GM12892 (cell line): ENCODE measurements at places on chromosomes 12 and 14.

DNA sequence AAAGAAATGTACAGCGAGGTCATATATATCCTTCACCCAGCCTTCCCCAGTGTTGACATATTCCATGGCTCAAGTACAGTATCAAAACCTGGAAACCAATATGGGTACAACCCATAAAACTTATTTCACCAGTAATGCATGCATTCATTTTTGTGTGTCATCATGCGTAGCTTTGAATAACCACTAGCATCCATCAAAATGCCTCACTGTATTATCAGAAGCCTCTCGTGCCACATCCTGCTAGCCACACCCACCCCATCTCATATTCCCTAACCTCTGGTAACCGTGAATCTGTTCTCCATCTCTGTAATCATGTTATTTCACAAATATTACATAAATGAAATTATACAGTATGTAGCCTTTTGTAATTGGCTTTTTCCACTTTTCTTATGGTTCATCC lies 314.3 kb downstream of the RAD51B start:
- no peak for DNase-seq

- no peak for DNase-seq
Measured at GRCh38 chr12:128978067-128978466, 124.8 kb downstream of the GLT1D1 start.

DNA sequence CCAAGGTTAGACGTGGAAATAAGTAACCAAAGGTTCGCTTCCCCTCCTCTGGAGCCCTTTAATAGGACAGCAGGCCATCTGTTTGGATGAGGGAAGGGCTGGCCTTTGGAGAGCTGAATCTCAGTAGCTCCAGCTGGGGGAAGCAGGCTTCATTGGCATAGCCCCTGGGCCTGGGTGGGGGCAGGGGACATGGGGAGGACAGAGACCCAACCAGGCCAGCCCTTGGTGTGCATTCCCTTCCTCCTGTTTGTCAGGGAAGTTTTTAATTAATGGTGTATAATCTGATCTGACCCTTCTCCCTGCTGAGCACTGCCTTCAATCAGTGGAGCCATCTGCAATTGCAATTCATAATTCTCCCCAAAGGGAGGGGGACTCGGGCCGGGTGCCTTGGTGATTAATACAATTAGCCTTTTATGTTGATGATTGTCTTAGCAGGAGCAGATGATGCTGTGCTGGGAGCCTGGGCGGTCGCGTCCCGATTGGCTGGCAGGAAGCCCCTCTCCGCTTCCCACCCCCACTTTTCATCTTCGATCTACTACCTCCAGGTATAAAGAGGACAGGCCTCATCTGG lies 6.4 kb downstream of the AQP6 start:
- no peak for DNase-seq

DNA sequence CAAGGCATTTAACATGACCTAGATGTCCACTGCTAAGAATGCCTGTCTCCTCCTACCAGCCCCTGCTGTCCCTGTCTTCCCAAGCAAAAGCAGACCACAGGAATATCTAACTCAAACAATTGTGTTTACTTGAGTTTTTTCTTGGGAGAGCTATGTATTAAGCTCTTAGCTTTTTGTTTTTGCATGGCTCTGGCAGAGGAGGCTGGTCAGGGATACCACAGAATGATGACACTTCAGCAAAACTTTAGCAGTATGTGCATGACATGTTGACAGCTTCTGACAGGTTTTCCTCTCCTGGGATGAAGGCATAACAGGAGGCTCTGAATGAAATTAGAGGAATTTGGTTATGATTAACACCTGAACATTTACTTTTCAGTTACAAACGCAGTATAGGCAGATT lies 6.9 kb downstream of the TMBIM6 start:
- no peak for DNase-seq

- no peak for DNase-seq
Measured at GRCh38 chr12:64097366-64098105, 124.6 kb downstream of the KICS2 start.

DNA sequence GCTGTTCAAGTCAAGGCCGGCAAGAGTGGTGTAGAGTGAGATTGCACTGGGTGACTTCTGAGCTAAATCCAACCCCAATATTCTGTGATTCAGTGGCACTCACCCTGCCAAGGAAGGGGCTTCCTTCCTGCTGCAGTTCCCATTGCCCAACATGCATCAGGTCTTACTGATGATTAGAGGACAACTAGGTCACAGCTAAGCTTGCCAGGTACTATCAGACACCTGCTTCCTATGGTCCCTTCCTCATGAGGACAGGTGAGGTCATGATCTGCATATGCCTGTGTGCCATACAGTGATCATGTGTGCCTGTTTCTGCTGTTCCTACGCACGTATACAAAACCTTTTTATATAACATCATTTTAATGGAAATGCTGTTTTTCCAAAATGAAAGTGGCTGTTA lies 1.7 kb upstream of the CTDSP2 start:
- DNase-seq, result no peak

DNA sequence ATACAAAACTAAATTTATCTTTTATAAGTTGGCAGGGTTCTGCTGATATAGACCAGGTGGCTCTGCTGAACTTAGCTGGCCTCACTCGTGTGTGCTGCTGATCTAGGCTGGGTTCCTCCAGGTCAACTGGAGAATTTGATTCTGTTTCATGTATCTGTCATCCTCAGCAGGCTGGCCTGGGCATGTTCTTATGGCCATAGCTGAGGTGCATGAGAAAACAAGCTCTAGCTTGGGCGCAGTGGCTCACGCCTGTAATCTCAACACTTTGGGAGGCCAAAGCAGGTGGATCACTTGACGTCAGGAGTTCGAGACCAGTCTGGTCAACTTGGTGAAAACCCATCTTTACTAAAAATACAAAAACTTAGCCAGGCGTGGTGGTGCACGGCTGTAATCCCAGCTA lies 24.3 kb upstream of the BCL2L14 start:
- no peak for DNase-seq

DNA sequence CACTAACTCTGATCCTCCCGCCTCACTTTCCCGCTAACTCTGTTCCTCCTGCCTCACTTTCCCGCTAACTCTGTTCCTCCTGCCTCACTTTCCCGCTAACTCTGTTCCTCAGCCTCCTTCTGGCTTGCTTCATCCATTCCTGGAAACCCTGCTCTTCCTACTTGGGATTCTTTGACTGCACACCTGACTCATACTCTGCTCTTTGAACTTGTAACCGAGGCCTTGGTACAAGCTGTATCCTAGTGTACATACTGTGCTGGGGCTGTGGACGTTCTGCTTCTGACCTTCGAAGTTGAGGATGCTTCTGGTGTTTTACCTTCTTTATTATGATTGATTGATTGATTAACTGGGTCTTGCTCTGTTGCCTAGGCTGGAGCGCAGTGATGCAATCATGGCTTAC lies 63.2 kb upstream of the RD3L start:
- no peak for DNase-seq

GRCh38 chr14:103023881-103024473 lies 33.4 kb downstream of the CDC42BPB start:
- no peak for DNase-seq

- no peak for DNase-seq
Measured at GRCh38 chr14:71610797-71611196, 321.4 kb upstream of the RGS6 start.

GRCh38 chr14:94403312-94403932 lies 15.0 kb upstream of the SERPINA1 start:
- DNase-seq, result no peak

DNA sequence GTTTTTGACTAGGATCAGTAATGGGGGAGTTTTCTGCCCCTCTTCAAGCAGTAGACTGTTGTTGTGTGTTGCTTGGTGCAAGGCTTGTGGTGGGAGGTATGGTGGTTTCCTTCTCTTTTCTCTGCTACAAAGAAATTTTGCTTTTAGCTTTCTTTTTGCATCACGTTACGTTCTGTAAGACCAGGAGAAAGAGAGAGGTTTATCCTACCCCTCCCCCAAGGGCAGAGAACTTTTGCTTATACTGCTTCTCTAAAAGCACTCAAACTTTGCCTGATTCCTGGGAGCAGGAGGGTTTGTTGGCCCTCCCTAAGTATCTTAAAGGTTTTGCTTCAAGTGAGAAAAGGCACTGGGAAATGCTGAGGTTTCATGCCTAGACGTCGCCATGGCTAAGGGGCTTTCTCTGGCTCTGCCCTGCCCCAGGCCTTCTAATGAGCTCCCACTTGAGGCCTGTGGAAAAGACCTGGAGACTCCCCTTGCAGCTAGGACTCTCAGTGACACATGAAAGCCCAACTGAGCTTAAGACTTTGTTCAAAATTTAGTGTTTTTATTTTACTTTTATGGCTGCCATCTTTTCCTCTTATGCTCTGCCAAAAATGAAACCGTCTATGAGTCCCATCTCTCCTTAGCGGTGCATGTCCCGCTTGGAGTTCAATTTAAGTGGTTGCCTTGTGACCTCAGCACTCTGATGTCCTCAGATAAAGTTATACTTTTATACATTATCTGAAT lies 49.2 kb downstream of the EIF2S3B start:
- no peak for DNase-seq

DNA sequence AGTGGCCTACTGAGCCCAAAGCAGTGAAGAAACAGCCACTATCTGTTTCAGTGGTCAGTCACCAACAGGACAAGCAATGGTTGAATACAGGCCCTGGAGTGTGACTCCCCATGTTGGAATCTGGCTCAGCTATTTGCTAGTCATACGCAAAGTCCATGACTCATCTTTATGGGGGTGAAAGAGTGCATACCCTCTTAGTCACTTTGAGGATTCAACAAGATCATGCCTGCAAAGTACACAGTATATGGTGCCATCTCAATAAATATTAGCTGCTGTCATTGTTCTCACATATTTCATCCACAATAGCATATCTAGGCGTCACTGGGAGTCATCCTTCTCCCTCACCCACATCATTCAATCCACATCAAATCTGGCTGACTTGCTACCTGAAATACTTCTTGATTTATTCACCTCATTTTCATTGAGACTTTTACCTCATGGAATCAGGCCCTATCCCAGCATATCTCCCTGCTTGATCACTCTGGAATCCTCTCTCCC lies 26.4 kb upstream of the STAB2 start:
- DNase-seq, result no peak

DNA sequence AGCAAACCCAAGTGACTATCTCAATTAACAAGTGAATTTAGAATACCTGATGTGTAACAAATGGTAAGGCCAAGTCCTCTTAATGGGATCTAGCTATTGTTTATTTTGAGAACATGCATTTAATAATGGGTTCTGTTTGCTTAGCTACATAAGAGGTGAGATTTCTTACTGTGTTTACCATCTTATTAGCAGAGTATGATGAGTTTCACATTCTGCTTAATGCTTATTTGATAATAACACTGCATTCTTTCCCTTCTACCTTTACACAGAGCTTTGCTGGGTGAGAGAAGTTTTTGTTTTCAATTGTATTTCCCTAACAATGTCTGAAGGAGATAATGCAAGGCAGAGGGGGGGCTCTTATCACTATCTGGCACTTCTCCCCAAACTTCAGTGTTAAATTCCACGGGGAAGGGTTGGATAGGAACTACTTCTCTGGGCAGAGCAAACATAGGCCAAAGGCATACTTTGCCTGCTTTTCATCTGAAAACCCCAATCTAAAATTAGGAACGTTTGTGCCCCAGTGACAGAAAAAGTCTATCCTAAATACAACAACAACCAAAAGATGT lies 129.0 kb upstream of the ATXN7L3B start:
- no peak for DNase-seq

DNA sequence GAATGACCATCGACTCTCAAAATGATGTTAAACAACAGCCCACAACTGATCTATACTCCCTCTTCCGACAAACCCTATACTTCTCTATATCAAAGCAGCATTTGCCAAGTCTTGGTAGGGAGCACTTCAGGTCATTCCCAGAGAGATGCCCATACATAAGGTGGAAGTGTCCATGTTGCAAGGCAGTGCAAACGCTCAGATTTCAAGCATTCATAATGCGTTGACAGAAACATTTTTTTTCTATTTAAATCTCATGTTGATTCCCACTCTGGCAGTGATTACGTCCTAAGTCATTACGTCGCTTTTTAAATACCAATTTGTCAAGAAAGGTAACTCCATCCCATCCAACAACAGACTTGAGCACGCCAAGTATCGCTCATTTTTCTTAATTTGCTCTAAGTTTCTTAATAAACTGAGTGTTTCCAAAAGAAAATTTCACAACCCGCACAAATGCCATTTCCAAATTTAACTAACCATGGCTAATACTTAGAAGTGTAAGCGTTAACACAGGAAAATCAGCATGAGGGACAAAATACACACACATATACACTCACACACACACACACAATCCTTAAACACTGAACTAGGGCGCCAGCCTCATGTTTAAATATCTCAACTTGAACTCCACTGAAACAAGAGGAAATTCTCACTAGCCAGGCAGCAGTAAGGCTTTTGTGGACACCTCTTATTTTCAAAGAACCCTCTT lies 1.1 kb downstream of the GXYLT1 start:
- no peak for DNase-seq

DNA sequence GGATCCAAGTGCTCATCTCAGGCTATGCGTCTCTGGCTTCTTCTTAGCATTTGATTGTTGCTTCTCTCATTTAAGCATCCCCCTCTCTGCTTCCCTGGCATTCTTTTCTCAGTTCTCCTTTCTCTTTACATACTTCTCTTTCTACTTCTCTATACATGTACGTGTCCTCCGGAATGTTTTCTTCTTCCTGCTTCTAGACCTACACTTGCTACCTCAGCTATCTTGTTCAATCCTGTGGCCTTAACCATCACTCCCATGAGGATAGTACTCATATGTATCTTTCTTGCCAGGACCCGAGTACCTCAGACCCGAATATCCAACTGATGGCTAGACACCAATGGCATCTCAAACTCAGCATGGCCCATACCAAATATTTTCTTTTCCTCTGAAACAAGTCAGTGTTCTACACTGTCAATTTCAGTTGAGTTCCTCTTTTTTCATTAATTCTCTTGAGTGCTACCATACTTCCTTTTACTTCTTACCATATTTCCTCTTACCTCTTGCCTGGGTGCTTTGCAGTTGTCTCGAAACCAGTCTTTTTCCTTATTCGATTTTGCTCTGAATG lies 115.1 kb upstream of the SLC38A2 start:
- DNase-seq, result no peak

- DNase-seq, result no peak
Measured at GRCh38 chr12:112018571-112019237, 5.5 kb downstream of the ERP29 start.

GRCh38 chr12:123889848-123890535 lies 82.6 kb downstream of the CCDC92 start:
- DNase-seq, result no peak

DNA sequence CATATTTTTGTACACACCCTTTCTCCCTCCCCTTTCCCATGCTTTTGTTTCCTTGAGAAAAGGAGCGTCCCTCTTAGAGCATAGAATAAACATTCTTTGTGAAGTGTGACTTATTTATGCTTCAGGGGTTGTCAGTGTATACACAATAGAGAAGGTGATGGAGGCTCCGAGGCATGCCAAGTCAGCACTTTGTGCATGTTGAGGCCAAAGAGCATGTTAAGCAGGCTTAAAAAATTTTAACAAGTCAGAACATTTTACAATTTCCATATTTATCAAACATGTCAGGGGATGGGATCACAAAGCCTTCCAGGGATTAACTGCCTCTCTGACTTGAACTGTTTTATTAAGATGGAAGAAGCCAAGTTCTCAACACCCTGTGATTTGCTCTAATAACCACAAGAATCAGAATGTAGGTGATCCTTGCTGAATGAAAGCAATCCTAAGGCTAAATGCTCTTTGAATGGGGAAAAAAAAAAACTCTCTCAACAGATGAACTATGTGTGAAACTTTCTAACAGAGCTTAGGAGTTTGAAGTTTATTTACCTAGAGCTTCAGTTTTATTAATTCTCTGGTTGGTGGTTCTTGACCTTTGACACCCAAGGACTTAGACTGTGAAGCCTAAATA lies 223.1 kb downstream of the RAD51B start:
- no peak for DNase-seq
